ENCODE measurements at places on chromosomes 4 and X.

DNA sequence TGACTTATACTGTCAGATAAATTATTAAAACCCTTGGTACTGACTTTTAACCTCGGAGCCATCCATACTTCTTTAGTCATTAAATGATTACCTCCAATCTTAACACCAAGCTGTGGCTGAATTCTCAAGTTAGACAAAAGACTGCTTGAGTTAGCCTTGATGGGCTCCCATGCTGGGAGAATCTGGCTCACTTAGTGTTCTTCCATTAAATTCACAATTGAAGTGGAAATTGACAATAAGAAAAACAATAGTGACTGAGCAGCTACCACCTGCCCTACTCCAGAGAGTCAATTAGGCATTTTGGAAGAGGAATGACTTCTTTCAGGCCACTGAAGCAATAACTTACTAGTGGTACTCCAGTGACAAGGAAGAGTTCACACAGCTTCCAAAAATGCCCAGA, 503.0 kb upstream of the CPXCR1 start:
- DNase-seq: no peak

DNA sequence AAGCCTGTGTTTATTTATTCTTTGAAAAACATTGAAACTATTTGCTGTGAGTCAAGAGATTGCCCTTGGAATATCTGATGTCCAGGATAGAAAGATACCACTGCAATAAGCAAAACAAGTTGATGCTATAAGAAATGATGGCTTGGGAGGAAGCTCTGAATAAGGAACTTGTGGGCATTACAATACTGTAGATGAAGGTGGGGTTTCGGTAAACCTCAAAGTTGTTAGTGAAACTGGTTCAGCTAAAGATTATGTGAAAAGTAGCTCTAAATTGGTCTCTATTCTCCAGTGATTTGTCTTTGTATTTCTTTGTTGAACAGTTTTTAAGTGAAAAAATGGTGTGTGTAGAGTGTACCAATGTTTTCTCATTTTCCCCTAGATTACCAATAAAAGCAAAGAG, 128.7 kb downstream of the AKAP4 start:
- no peak for DNase-seq

DNA sequence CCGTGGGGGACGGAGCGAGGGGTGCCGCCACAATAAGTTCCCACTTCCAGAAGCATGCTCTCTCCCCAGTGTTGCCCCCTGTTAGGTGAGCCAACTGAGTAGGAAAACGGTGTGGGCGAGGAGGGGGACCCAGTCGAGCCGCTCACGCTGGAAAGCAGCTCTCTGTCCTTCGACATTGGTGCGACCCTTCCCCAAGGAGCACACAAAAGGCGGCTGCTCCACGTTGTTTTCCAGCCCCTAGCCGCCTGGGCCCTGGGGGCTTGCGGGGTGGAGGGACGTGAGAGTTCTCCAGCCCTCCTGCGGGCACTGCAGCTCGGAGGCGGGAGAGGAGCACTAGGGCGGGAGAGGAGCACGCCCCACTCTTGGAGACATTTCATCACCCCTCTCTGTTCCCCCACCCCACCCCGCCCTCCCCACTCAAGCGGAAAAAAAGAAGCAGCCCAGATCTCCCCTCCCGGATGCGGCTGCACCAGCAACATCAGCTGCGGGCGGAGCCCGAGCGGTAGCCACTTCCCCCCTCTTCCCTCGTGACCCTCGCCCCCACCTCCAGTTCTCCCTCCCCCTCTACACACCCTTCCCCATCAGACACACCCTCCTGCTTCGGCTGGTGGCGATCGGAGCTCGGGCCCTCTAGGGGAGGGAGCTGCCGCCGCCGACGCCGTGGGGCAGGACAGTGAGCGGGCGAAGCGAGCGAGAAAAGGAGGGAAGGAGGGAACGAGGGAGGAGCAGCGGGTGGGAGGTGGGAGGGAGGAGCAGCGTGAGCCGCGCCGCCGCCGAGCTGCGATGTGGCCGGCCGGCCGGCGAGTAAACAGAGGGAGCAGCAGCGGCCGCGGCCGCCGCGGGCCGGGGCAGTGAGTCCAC, at the start of gene DOCK11:
Gene DOCK11, plus strand, starts transcription at position 755 of the 861 bp plus-strand sequence. CDS start 157 bp downstream, outside the sequence.
- peak; percentile 30 for DNase-seq

DNA sequence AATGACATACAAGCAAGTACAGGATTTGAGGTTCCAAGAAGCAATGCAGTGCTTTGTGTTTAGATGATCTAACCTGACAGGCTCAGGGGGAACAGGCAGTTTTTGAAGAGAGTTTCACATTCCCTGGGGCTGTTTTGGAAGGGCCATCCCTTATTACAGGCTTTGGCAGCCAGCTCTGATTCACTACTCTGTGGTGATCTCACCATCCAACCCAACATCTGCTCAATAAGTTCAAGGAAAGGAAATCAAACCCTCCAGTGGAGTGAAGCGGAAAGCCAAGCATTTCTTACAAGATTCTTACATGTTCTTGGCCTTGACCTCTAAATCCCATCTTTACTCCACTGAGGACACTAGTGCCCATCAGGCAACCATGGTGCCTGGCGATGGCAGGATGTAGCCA, 7.5 kb downstream of the IDS start:
- no peak for DNase-seq

GRCh38 chr4:122542411-122543236, 78.2 kb downstream of the IL21 start:
- DNase-seq: peak; percentile 40

DNA sequence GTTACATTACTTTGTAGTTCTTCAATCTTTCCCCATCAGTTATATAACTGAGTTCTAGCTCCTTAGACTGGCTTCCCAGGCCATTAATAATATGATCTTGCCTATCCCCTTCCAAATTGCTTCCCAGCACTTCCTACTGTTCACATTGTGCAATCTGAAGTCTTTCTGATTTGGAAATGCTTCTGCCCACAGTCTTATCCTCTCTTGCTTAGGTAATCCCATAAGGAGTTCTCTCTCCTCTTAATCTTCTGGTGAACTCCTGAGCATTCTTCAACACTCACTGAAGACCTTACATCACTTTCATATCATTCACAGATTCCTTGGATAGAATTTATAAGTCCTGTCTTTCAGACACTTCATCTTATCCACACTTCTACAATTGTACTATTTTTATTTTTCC, 132.7 kb upstream of the TTC29 start:
- DNase-seq: no peak

DNA sequence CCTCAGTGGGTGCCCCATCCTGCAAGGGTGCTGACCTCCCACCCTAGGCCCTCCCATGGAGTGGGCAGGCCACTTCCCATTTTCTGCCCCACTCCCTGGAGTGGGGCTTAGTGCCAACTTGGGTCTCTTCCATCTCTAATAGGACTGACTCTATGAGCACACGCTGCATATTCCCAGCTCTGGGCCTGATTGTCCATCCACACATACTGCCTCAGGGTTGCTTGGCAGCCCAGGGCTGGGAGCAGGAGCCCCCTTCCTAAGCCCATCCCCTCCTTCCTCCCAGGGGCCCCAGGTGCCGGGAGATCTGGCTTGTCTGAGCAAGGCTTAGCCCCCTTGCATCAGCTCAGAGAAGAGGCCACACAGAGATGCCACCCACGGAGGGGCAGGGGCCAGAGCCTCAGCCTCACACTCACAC, 55.1 kb downstream of the PJA1 start:
- DNase-seq: no peak

DNA sequence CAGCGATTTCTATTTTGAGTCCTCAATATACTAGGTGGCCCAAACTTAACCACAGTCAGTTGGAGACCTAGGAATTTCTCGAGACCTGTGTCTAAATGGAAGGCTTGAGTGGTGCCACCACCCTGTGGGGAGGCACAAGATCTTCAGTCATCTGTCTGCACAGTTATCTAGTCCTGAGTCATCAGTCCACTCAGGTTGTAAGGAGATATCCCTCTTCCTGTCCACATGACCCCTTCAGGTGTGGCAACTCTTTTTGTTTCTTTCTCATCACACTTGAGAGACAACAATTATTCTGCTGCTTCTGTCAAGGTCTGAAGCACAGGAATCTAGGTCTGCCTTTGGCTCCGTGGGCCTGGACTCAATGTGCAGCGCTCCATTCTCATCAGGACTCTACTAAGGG, 64.4 kb upstream of the IBSP start:
- no peak for DNase-seq

GRCh38 chrX:107678957-107679740, 50.8 kb downstream of the PRPS1 start:
- DNase-seq: no peak

GRCh38 chrX:49956313-49956712, 33.9 kb downstream of the CLCN5 start:
- DNase-seq: peak; percentile 0

DNA sequence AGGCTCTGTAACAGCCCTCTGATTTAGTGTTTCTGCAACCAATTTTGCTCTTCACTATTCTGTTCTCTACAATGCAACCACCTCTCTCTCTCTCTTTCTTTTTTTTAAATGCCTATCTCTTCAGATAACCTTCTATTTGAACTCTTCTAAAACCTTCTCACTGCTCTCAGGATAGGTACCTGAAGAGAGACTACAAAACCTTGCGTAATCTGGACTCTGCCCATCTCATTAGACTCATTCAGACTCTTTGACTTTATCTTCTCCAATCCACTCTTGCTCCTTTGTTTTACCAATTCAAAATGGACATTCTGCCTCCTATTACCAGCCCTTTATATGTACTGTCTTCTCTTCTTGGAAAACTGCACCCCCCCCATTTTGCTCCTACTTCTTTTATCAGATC, 291.6 kb downstream of the CAMK2D start:
- no peak for DNase-seq

GRCh38 chr4:174316954-174317353, 33.2 kb downstream of the CEP44 start:
- no peak for DNase-seq

GRCh38 chr4:173514641-173515217, 15.3 kb downstream of the HAND2 start:
- no peak for DNase-seq

DNA sequence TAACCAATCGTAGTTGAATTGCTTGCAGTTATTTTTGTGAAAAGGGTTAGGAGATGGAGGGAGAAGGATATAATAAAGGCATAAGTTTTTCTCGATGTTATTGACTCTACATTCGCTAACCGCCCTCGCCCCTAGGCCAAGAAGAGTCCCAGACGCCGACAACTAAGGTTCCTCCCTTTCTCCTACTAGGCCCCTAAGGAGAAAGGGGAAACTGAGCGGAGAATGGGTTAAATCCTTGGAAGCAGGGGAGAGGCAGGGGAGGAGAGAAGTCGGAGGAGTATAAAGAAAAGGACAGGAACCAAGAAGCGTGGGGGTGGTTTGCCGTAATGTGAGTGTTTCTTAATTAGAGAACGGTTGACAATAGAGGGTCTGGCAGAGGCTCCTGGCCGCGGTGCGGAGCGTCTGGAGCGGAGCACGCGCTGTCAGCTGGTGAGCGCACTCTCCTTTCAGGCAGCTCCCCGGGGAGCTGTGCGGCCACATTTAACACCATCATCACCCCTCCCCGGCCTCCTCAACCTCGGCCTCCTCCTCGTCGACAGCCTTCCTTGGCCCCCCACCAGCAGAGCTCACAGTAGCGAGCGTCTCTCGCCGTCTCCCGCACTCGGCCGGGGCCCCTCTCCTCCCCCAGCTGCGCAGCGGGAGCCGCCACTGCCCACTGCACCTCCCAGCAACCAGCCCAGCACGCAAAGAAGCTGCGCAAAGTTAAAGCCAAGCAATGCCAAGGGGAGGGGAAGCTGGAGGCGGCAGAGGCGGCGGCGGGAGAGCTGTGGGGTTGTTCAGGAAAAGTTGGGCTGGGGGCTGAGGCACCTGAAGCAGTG, 5.9 kb downstream of the ATOH1 start:
- no peak for DNase-seq

DNA sequence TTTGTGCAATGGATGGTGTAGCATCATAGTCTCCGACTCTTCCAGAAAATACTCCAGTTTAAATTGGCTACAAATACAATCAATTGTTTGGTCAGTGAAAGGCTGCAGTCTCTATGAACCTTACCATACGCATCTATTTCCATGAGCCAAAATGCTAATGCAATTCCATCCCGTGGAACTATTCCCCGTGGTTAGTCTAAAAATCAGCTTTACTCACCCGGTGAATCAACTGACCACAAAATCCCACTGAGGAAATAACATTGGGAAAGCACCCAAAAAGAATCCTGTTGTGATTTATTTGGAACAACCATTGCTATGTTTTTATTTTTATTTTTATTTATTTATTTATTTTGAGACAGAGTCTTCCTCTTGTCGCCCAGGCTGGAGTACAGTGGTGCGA, 87.1 kb downstream of the DHX15 start:
- no peak for DNase-seq

- DNase-seq: no peak
These were observed 57.0 kb downstream of the VAMP7 start for GRCh38 chrX:155938132-155938531.

DNA sequence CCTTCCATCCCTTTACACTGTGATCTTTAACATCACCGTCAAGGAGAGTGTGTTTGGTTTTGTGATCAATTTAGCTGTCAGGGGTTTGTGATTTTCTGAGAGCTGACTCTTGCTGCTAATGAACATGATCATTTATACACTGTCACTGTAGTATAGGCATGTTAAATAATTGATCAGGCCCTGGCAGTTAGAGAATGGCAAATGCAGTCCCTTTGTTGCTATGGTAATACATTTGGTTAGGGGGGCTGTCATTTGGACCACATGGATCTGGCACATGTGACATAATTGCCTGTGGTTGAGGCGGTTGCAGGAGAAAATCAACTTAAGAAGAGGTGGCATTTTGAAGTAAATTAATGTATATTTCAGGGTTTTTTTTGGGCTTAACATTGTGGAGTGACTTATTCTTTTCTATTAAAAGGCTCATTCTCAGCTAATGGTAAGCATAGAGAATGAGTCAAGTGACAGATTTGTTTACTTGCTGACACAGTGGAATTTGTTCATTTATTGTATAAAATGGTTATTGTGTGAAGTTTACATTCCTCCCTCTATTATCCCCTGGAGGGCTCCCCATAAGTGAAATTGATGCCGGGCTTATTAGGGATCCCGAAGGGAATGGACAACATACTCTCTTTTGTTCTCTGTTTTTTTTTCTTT, 114.0 kb downstream of the FHIP1A start:
- no peak for DNase-seq

- DNase-seq: no peak
These were observed 501.8 kb downstream of the BCOR start for GRCh38 chrX:39595977-39596376.

DNA sequence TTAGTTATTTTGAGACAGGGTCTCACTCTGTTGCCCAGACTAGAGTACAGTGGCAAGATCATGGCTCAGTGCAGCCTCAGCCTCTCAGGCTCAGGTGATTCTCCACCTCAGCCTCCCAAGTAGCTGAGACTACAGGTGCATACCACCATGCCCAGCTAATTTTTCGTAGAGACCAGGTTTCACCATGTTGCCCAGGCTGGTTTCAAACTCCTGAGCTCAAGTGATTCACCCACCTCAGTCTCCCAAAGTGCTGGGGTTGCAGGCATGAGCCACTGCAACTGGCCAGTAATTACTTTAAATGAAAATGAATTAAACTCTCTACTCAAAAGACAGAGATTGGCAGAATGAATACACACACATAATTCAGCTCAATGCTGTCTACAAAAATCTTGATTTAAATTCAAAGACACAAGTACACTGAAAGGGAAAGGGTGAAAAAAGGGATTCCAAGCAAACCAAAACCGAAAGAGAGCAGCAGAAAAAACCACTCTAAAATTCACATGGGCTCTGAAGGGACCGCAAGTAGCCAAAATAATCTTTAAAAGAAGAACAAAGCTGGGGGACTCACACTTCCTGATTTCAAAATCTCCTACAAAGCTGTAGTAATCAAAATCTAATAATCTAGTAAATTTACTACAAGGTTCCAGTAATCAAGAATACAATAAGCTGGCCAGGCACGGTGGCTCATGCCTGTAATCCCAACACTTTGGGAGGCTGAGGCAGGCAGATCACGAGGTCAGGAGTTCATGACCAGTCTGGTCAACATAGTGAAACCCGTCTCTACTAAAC, 11.8 kb upstream of the SPON2 start:
- no peak for DNase-seq

- no peak for DNase-seq
These were observed 67.3 kb downstream of the ADRA2C start for GRCh38 chr4:3833326-3833989.

Data from COLO829 (cell line).